ENCODE measurements at places on chromosomes 1 and 21.

GRCh38 chr1:71027991-71028390 lies 19.6 kb downstream of the PTGER3 start:
- no peak for DNase-seq

DNA sequence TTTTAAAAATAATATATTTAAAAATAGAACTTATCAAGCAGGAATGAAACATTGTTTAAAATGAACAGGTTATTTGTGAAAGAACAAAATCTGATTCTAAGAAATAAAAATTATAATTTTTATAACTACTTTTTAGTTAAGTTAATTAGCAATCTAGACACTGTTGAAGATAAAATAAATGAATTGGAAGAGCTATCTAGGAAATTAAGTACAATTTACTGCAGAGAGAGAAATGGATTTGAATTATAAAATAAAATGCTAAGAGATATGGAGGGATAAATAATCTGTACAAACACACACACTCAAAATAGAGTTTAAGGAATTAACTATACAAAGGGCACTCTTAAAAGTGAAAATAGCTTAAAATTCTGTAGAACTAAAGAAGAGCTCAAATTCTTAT lies 1123.1 kb downstream of the PLA2G4A start:
- DNase-seq = no peak

- no peak for DNase-seq
Measured at GRCh38 chr1:209873067-209873799, 45.5 kb downstream of the UTP25 start.

- DNase-seq = no peak
Measured at GRCh38 chr1:44034423-44034822, 3.2 kb upstream of the SLC6A9 start.

All from activated CD8-positive, alpha-beta memory T cell treated with anti-CD3 and anti-CD28 coated beads, Interleukin-2, amount 50 U/mL, for 48 hours (primary cell).